ENCODE measurements at places on chromosomes 6 and 20.

GRCh38 chr6:72551470-72551869, 70.4 kb upstream of the KCNQ5 start:
- no peak for DNase-seq

GRCh38 chr20:37220731-37221130, 40.9 kb downstream of the GHRH start:
- no peak for DNase-seq

GRCh38 chr6:834866-835265, 141.9 kb upstream of the EXOC2 start:
- DNase-seq = no peak

DNA sequence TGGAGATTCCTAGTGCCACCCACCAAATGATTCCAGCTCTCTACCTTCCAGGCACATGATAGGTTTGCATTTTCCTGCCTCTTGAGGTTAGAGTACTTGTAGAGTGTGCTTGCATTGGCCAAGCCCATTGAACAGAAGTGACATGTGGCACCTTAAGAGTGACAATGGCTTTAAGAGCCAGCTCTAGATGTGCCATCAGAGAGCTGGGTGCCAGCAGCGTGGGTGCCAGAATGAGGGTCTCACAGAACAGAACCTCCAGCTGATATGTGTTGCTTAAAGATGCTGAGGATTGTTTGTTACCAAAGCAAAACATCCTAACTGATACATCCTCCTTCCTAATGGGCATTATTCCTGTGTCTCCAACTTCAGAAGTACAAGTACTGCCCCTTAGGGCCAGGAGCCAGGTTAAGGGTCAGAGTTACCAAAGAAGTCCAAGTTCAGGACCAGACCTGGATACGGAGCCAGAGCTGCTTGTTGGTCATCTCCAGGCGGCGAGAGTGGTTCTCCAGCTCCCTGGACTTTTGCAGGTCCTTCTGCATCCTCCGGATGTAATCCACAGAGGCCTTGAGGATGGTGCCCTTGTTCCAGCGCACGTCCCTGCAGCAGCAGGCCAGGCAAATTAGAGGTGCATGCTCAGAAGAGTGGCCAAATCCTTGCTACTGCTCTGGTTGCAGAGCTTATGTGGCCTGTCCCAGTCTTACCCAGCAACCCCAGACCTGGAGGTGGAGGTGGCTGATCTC, 47.5 kb downstream of the MDFI start:
- DNase-seq = no peak

DNA sequence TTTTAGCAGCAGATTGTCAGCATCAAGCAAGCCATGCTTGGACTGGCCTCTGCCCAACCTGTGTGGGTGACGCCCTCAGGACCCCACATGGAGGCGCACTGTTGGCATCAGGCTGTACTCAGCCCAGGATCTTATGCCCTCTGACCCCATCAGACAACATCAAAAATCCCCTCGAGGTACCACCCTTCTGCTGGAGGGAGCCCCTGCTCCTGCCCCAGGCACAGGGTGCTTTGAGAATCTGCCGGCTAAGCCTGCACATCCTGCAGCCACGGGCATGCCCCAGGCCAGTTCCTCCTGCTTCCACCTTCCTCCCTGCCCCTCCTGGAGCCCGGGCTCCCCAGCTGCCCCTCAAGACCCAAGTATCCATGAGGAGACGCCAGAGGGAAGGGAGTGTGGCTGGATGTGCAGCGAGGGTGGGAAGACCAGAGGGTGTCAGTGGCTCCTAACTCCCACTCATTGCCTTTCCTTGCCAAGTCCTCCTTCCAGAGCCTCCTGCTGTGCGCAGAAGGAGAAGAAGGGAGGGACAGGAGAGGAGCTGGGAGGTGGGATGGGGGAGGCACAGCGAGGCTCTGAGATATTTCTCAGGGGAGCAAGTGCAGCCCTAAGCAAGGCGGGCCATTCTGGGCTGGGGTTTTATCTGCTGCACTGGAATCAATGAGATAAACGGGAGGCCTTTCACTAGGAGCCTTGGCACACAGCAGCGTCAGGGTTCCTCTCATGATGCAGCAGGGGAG, 77.4 kb upstream of the CST7 start:
- DNase-seq = no peak

DNA sequence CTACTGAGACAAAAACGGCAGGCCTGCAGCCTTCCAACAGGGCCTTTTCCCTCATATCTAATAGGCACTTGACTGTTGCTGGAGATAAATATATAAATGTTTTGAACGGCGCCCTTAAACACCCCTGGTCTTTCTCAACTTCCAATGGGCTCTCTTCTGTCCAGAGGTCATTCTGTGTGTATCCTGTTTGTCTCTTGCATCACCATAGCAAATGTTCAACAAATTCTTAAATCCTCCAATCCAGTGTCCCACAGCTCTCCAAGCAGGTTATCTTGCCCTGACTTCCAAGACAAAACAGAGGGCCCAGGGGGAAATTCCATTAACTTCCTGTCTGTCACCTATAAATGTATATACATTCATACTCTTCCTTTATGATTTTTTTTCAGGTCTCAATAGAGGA, 62.0 kb downstream of the OR2J2 start:
- DNase-seq = no peak

GRCh38 chr6:45812922-45813321, 202.7 kb downstream of the CLIC5 start:
- DNase-seq = no peak

DNA sequence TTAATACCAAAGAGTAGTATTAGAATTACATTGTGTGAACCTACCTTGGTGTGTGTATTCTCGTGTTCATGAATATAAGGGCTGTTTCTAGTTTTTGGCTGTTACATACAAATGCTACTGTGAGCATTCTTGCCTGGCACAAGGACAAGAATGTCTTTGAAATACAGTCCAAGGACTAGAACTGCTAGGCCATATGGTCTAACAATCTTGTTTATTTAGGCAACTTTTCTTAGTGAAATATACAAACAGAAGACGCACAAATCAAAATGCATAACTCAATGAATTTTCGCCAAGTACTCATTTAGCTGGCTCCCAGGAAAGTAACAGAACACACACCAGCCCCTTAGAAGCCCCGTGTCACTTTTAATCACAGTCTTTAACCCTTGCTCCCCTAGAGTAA, 28.5 kb downstream of the KDM1B start:
- no peak for DNase-seq

DNA sequence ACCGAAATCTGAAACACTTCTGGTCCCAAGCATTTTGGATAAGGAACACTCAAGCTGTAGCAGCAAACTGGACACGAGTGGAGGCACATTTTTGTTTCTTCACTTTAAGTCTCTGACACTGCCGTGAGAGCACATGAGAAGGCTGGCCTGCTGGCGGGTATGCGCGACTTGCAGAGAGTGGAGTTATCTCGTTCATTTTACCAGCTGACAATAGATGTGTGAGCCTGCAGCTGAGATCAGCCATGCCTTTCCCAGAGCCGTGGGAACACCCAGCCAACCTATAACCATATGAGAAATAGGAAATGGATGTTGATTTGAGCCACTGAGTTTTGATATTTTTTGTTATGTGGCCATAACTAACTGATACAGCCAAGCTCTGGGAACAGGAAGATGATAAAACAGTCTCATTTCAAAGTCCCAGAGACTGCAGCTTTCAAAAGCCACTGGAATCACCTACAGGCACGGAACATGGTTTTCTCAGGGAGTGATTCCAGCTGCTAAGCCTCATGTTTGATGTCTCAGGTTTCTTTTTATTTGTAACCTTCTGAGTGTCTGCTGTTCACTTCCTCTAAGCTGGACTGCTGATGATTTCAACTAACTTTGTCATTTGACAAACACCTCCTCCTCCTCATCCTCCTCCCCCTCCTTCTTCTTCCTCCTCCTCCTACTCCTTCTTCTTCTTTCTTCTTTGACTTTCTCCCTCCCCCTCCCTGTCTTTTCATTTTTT, 28.6 kb upstream of the LAMP5 start:
- DNase-seq = no peak

All from NCI-H187 treated with DMSO at 0.1 percent for 48 hours (cell line).